ENCODE measurements at places on chromosomes 12 and 14. TPM values are rescaled to one million over a fixed set of nuclear protein-coding genes. Genes with fewer than 3 reads are reported as not detected.
A peak's percentile ranks its signal among the peaks of the same experiment; 100 is the strongest.

MANSC1 gene
- 10.5 TPM for total RNA-seq

FAM222A gene
- 4.8 TPM for total RNA-seq

DIO2 gene
- total RNA-seq: not detected

KRT75 gene
- 0.08 TPM for total RNA-seq

DDX55 gene
- 33.6 TPM for total RNA-seq

- DNase-seq: no peak
These were observed 260.9 kb downstream of the KSR2 start for GRCh38 chr12:117707861-117708260.

GRCh38 chr14:100155049-100155621 is 4.3 kb downstream of the DEGS2 start:
- peak; percentile 75 for DNase-seq

GRCh38 chr14:96514694-96515093 is 12.5 kb downstream of the PAPOLA start:
- no peak for DNase-seq

GRCh38 chr14:106778986-106779385 is 1252.6 kb downstream of the TMEM121 start:
- DNase-seq: no peak

DNA sequence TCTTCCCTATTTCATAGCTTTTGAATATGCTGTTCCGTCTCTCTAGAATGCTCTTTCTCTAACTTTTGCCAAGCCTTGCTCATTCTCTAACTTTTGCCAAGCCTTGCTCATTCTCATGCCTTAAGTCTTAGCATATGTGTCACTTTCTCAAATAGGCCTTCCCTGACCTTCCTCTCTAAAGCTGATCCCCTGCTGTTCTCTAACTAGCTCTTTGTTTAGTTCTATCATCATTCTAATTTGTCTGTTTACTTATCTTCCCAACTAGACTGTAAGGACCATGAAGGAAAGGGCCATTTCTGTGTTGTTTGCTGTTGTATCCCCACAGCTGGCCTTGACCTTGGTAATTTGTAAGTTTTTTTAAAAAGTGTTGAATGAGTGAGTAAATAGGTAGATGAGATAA is 71.1 kb downstream of the ZNF641 start:
- no peak for DNase-seq

- no peak for DNase-seq
These were observed 114.5 kb upstream of the DYRK2 start for GRCh38 chr12:67534046-67534445.
